ENCODE measurements at places on chromosomes 4 and X.

DNA sequence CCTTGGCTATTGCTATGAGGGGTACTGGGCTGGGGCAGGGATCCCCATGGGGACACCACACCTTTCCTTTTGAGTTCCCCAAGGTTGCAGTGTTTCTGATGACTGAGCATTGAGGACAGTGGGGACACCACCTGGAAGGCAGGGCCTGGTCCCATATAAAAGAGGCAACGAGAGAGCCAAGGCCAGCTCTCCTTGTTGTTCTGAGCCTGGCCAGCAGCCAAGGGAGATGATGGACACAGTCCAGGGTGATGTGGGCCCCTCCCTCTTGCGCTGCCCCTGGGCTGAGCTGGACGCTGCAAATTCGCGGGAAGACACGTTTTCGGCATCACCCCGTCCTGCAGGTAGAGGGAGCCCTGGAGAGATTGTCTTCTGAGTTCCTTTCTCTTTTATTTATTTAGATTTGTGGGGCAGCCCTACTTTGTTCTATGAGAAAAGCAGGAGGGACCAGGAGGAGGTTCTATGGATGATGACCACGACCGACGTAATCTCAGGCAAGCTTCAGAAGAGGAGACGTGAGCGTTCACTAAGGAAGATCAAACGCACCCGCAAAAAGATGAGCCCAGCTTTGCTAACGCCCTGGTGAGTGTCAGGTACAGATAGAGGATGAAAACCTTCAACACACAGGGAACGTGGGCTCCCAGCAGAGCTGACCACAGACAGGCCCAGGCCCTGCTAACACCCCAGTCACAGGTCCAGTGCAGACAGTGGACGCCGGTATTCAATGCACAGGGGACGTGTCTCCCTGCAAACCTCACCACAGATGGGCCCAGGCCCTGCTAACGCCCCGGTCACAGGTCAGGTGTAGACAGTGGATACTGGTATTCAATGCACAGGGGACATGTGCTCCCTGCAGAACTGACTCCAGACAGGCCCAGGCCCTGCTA, 97.4 kb downstream of the SHOX start:
- DNase-seq = no peak

DNA sequence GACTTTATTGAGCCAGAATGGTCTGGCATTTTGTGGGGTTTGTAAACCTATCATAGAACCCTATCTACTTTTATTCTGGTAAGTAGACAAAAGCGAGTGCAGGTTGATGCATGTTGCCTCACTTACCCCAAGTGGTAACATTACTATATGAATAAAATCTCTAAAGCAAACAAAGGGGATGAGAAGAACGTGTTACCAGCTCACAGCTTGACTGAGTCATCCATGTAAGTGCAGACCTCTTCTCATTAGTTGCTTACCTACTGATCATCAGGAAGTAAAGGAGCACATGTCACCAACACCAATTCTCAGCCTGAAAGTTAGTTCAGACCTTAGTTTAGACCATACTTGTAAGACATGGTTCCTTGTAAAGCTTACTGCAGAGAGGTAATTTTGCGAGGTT, 1328.3 kb downstream of the C4orf33 start:
- DNase-seq = no peak

GRCh38 chrX:83916525-83916924, 55.6 kb downstream of the CYLC1 start:
- no peak for DNase-seq

GRCh38 chrX:4663085-4663484, 949.6 kb upstream of the PRKX start:
- DNase-seq = no peak

DNA sequence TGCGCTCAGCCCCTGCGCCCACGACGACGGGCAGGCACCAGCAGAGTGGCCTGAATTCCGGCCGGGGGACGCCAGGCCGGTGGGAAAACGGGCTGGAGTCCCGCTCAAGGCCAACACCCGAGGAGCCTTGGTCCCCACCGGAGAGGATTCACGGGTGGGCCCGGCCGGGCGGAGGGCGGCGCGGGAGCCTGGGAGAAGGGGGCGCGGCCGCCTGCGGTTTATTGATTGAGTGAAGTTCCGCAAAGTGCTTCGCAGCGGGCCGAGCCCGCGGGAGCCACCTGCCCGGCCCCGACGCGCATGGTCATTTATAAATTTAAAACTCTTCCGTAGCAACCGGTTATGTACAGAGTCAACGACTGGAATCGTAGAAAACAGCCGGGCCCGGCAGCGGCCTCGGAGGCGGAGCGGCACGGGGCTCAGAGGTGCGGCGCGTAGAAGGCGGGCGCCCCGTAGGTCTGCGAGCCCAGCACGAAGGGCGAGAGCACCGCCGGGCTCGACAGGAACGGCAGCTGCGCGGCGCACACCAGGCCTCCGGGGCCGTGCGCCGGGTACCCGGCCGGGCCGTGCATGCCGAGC, 3.6 kb downstream of the NKX1-1 start:
- no peak for DNase-seq

DNA sequence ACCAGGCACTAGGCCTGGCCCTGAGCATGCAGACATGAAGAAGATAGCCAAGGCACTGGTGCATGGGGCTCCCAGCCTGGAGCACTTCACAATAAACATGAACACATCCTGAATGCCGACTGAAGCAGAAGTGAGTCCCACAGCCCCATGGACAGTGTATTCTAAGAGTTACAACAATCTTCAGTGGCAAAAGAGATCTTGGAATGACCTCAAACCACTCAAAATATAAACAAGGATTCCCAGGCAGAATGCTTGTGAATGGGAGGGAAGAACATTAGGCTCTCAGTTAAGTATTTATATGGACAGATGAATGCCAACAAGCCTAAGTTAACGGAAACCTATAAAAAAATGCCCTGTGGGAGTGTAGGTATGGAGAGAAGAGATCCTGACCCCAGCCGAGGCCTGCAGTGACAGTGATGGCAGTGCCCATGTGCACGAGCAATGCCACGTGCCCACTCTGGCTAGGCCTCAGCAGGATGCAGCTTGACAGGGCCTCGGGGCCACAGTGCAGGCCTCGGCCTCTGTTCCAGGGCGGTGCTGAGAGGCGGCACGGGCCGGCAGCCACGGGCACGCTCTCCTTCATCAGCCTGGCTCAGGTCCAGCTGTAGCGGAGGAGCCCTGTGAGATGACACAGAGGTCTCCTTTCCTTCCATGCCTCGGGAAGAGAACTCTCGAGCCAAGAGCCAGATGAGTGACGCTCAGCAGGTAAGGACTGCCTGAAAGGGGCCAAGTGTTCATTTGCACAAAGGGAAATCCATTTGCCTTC, 49.2 kb downstream of the IRF2 start:
- no peak for DNase-seq

GRCh38 chr4:84956014-84956413, 10.5 kb downstream of the WDFY3 start:
- DNase-seq = no peak

DNA sequence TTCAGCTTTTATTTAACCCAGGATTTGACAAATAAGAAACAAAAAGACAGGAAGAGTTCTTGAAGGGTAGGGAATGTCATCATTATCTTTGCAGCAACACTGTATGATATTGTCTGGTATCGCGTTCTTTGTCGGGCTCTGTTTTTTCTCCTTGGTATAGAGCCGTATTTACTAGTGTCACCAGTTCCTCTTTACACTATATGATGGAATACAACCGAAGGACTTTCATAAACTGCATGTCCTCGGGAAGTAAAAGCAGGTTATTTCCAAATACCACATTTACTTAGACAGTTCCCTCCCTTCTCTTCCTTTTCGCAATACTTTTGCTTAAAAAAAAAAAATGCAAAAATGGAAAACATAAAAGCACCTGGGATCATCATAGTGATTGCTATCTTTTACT, 96.6 kb upstream of the IL13RA1 start:
- DNase-seq = no peak

- no peak for DNase-seq
Observed at GRCh38 chrX:121671649-121672048, 624.2 kb downstream of the GLUD2 start.

DNA sequence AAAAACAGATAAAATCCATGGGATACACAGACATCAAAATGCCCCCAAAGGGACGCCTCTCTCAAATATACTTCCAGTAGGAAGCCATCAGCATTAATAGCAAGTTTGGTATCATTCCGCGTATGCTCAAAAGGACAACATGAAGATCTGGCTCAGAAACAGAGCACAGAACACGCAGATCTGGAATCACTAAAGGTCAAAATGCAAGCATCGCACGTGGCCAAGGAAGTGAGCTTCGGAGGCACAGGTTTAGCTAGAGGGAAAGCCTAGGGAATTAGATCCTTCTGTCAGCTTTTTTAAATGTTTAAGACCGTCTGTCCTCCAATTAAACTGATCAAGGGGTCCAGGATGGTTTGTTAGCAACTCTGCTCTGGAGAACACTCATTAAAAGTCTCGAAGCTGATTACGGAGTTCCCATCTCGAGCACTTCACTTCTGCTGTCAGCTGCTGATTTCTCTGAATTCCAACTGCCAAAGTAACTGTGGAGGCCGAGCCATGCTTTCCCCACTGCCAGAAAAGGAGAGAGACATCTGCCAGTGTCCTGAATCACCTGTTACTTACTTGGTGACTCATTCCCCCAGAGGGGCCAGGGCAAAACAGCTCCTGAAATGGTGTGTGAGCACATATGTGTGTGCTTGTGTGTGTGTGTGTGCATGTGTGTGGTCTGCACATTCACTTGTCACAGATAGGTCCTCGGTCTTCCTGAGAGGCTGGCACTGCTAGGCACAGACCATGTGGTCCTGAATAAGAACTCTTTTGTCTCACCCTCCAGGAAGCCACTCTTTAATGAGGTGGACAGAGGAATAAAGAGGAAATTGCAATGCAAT, 177.7 kb upstream of the PPARGC1A start:
- no peak for DNase-seq

- DNase-seq = no peak
Observed at GRCh38 chr4:150682126-150682525, 100.2 kb downstream of the MAB21L2 start.

DNA sequence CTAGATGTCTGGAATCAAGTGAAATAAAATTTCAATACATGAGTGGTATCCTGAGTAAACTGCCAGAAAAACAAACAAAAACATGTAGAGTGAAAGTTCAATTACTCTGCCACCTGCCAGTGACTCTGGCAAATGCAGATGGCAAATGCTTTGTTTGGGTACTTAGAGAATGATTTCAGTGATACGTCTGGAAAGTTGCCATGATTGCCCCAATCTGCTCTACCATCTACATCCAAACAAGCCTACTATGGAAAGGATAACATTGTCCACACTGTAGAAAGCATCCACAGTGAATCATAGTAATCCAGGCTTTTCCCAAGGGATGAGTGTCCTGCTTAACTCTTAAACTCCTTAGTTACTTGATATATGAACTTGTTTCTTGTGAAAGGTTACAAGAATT, 3.4 kb downstream of the SPATA4 start:
- no peak for DNase-seq

DNA sequence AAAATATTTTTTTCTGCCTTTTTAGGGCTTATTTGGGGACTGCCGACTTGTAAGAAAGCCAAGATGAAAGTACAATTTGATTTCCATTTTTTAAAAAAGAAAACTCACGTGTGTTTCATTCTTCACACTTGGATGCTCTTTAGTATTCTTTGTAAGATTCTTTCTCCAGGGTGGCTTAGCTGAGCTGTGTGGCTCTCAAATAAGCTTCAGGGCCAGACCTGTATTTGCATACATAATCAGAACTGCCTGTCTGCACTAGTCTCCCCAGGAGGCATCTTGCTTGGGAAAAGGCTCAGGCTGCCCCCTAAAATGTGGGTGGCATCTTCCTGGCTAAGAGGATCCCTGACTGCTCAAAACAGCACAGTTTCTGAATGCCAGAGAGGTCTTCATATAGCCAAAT, 498.4 kb downstream of the MID1IP1 start:
- DNase-seq = no peak

DNA sequence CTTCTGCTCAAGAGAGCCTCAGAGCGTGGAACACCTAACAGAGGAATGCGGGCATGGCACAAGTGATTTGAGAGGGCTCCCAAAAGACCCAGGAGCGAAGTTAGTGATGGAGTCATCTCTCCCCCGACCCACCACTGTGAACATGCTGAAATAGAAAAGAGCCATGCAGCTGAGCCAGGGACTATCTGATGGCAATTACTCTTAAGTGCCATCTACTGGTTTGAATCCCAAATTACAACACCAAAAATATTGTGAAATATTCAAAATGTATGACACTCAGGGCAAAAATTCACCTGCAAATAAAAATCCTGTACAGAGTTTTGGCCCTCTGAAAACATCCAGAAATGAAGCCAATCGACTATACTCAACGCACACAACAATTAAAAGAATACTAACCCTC, 2038.9 kb upstream of the ADGRL3 start:
- DNase-seq = no peak

- no peak for DNase-seq
Observed at GRCh38 chr4:77931452-77932135, 69.0 kb downstream of the MRPL1 start.

GRCh38 chrX:45424326-45424725, 223.7 kb upstream of the DIPK2B start:
- DNase-seq = no peak

GRCh38 chr4:86367577-86367976, 7.7 kb upstream of the MAPK10 start:
- no peak for DNase-seq

- no peak for DNase-seq
Observed at GRCh38 chrX:67207912-67208311, 335.9 kb upstream of the AR start.

DNA sequence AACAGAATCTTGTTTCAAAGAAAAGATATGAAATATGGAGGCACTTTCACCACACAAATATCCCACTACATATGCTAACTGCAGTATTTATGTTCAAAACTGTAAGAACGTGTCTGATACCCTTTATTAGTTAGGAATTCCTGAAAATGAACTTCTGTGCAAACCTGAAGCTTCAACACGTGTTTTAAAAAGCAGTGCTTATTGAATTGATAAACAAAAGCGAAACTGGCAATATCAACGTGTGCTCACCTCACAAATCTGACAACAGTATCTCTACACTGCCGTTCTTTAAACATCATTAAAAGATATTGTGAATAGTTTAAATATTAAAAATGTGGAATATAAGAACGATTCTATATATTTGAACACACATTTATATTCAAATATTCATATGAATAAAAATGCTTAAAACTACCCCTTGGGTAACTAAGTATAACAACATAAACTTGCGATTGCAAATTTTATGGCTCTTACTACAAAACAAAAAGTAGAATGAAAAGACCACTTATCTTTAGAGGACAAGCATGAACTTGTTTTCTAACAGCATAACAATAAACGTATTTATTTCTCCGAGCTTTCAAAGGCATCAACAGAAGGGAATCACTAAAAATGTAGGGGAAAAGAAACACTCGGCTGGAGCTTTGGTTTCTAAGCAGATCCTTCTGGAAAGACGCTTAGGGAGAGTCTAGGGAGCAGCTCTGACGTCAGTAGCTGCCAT, at the start of gene LRP2BP:
LRP2BP (minus strand) TSS at position 687 of the 718 bp plus-strand sequence. CDS start 17,738 bp downstream, outside the sequence.
- DNase-seq = no peak

DNA sequence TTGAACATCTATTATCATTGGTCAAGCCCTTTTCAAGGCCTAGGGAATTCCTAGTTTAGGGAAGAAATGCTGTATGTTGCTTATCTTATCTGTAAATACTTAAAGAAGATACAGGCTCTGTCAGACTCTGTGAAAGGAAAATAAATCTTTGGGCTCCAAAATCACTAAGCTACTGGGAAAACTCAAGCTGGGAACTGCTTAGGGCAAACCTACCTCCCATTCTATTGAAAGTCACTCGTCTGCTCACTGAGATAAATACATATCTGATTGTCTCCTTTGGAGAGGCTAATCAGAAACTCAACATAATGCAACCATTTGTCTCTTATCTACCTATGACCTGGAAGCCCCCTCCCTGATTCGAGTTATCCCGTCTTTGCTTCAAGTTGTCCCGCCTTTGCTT, 108.6 kb upstream of the NDST4 start:
- DNase-seq = no peak
